Fibroblast of skin of abdomen (primary cell): ENCODE measurements at places on chromosomes 16 and 17.
A peak's percentile ranks its signal among the peaks of the same experiment; 100 is the strongest.

DNA sequence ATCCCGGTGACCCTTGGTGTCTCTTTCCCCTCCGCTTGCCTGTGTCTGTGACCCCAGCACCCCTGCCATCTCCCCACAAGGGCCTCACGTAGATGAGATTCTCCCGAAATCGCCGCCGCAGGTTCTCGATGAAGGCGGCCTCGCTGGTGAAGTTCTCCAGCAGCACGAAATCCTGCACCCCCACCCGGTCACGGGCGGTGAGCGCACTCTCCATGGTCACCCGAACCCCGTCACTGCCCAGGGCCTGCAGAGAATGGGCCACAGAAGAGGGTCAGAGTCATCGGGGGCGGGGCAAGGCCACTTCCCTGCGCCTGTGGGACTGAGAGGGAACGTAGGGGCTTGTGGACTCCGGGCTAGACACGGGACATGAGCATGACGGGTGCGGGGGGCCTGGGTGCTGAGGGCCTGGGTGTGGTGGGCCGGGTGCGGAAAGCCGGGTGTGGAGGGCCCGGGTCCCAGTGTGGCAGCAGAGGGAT, 8.4 kb downstream of the MYO1C start:
- DNase-seq: no peak

- DNase-seq: no peak
Measured at GRCh38 chr16:9241177-9241576, 149.7 kb downstream of the HAPSTR1 start.

DNA sequence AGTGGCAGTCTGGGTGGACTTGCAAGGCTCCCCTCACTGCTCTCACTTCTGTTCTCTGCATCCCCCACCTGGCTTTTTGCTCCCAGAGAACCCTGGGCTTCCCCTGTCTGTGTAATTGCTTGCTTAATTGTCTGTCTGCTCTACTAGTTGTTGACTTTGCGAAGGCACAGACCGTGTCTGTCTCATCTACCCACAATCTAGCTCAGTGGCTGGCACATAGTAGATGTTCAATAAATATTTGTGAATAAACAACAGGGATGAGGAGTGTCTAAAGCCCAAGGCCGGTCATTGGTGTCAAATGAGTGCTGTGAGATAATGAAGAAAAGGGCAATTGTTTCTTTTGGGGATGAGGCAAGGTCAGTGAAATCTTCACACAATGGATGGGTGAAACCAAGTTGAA, 2.8 kb upstream of the SEZ6 start:
- DNase-seq: no peak

DNA sequence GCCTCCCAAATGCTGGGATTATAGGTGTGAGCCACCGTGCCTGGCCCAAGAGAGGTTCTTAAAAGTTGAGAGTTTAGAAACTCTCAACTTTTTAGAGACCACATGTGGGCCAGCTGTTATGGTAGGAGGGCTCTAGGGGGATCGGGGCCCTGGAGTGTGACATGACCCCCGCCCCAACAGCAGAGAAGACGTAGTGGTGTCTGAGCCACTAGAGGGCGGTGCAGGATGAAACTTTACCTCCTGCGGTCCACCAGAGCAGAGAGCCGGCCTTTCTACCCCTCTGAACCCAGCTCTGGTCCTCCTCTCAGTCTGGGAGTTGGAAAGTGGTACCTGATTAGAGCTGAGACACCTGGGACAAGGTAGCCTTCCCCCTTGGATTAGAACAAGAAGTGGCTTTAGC, 7.4 kb downstream of the CDK5RAP3 start:
- DNase-seq: peak; percentile 56

DNA sequence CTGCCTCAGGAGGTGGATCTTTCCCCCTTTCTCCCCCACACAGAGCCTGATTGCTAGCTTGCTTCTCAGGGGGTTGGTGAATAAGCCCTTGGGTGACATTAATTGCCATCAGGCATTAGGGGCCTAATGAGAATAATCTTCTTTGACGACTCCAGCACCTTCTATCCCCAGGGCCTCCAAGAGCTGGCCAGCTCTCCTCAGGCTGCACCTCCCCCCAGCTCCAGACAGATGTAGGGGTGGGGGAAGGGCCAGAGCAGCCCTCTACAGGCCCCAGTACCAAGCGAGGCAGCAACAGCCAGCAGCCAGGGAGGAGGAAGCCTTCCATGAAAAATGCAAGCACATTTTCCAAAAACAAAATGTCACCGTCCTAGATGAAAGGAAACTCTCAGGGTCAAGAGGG, 1.4 kb upstream of the TMEM132E start:
- no peak for DNase-seq

DNA sequence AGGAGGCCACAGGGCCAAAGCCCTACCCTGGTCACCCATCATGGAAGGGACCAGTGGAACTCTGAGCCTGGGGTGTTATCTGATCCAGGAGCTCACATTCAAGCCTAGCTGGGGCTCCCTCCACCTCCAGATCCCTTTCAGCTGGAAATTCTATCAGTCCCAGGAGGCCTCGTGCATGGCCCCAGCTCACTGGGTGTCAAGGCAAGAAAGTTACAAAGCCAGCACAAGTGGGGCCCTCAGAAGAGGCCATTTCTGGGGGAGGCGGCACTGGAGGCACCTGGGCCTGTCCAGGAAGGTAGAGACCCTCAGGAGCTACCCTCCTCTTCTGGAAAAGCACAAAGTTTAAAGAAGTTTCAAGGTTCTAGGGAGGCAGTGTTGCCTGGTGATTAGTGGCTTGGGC, 4.8 kb downstream of the CA7 start:
- DNase-seq: no peak

- DNase-seq: no peak
Measured at GRCh38 chr17:19301274-19301951, 61.1 kb downstream of the B9D1 start.

DNA sequence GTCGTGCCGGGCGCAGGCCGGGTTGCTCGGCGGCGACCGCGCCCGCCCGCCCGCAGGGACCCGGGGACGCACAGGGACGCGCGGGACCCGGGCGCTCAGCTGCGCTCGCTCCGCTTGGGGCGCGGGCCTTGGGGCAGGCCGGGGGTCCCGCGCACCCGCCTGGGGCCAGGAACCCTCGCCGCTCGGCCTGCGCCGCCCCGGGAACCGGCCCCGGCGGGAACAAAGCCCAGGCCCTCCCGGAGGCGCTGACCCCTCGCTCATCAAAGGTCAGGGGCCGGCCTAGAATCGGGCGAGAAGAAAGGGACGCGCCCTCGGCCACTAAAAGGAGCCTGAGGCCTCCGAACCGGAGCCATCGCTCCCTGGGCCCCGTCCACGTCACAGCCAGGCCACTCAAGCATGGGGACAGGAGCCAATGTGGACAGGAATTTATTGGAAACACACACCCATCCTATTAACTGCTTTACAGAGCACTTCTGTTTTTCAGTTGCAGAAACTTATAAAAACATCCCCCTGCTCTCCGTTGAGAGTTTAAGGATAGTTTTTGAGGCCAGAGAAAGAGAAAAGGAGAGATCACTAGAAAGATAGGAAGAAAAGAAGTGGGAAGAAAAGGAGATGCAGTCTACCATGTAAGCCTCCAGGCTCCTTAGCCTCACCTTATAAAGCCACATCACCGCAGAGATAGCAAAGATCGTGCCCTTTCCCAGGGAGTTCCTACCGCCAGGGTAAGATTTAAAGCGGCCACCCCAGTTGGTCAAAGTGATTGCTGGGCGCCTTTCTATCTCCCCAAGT, 558 bp upstream of the ZFHX3 start:
- no peak for DNase-seq

- DNase-seq: no peak
Measured at GRCh38 chr17:4010754-4011153, 46.5 kb upstream of the ATP2A3 start.

GRCh38 chr16:57664662-57665025, 3.5 kb upstream of the ADGRG3 start:
- DNase-seq: no peak

DNA sequence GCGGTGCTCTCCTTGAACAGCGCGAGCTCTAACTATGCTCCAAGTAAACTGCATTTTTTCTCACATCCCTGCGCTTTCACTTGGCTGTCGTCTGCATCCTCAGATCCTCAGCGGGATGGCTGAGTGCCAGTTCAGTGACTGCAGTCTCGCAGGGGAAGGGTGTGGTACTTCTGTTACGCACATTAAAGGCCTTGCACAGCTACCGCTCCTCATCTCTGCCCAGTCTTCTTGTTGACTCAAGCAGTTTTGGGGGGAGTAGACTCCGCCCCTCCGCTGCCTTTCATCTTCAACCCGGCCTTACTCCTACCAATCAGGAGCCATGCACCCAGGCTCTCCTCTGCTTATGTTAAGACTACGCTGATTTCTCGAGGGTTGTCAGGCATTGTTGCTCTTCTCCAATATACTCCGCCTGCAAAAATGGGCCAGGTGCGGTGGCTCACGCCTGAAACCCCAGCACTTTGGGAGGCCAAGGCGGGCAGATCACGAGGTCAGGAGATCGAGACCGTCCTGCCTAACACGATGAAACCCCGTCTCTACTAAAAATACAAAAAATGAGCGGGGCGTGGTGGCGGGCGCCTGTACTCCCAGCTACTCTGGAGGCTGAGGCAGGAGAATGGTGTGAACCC, 10.0 kb downstream of the ATP5PD start:
- peak; percentile 75 for DNase-seq

GRCh38 chr17:2028234-2028614, 1.7 kb upstream of the DPH1 start:
- DNase-seq: no peak

GRCh38 chr17:51085150-51085805, 35.4 kb downstream of the SPAG9 start:
- DNase-seq: peak; percentile 8

DNA sequence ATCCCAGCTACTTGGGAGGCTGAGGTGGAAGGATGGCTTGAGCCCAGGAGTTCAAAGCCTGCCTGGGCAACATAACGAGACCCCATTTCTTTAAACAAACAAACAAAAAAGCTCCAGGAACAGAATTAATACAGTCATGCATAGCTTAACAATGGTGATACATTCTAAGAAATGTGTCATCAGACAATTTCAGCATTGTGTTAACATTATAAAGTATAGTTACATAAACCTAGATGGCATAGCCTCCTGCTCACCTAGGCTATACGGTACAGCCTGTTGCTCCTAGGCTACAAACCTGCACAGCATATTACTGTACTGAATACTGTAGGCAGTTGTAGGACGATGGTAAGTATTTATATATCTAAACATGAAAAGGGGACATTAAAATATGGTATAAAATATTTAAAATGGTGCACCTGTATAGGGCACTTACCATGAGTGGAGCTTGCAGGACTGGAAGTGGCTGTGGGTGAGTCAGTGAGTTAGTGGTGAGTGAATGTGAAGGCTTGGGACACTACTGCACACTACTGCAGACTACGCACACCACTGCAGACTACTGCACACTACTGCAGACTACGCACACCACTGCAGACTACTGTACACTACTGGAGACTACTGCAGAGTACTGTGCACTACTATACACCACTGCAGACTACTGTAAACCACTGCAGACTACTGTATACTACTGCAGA, 74.6 kb downstream of the TMC6 start:
- no peak for DNase-seq

- no peak for DNase-seq
Measured at GRCh38 chr16:84391151-84392030, 23.1 kb downstream of the ATP2C2 start.

GRCh38 chr17:72699545-72699944, 392.9 kb downstream of the SLC39A11 start:
- peak; percentile 46 for DNase-seq

GRCh38 chr16:57826052-57826451, 23.8 kb upstream of the KIFC3 start:
- no peak for DNase-seq

GRCh38 chr17:75447951-75448856, 8.2 kb upstream of the TMEM94 start:
- no peak for DNase-seq

GRCh38 chr17:72477491-72477890, 356.7 kb downstream of the SOX9 start:
- no peak for DNase-seq

GRCh38 chr17:76816590-76817135, 51.5 kb upstream of the MGAT5B start:
- DNase-seq: peak; percentile 44

- DNase-seq: no peak
Measured at GRCh38 chr16:4166821-4167220, 50.6 kb upstream of the ADCY9 start.
